AG04449 (cell line): ENCODE measurements at places on chromosomes 3 and 15.

DNA sequence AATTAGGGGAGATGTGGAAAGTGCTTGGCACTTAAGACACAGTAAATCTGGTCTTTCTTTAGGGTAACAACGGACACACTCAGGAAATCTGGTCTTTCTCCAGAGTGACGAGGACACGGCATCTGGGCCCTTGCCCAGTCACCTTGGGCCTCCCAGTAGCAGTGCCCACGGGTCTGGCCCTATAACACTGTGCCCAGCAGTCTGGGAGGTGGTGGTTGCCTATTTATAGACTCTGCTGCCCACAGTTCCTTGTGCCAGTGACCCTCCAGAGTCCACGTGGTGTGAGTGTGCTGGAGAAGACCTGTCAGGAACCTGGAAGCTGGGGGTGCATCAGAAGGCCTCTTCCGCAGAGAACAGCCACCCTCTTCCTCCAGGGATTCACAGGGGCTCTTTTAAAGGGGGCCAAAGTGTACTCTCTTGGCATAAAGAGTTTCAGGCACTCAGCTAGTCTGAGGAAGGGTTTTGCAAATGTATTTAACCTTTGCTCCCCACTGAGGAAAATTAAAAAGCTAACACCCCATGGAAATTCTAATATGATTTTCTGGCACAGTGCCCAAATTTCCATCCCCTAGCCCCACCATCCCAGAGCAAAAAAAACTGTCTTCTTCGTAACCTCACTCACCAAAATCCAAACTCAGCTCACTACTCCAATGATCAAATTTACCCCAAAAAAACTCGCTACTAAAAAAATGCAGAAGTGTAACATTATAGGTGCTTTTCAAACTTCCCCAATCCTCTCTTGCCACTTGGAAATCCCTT lies 15.4 kb downstream of the WNT5A start:
- no peak for DNase-seq

- no peak for DNase-seq
Measured at GRCh38 chr15:40927495-40927872, 1.7 kb upstream of the DLL4 start.

DNA sequence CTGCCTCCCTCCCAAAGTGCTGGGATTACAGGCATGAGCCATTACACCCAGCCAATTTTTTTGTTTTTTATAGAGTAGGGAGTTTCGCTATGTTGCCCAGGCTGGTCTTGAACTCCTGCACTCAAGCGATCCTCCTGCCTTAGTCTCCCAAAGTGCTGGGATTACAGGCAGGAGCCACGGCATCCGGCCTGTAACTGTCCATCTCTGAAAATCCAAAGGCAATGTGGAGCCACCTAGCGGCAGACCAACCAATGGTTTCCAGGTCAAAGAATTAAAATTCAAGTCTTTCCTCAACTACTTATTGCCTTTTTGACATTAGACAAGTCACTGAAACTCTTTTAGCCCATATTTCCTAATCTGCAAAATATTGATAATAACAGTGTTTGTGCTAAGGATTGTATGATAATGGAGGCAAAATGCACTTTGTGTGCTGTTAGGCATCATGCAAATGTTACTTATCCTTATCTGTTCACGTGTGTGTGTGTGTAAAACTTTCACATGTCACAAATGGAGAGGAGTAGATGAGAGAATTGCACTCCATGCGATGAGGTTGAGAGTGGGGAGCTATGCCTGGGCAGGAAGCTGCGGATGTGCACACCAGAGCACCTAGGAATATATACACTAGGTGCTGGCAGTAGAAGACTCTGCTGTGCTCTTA lies 48.7 kb downstream of the COL8A1 start:
- DNase-seq: no peak

GRCh38 chr15:27937851-27938250 lies 161.3 kb downstream of the OCA2 start:
- DNase-seq: no peak

GRCh38 chr15:49085696-49086459 lies 39.6 kb upstream of the SECISBP2L start:
- no peak for DNase-seq

- DNase-seq: no peak
Measured at GRCh38 chr3:133490468-133491351, 82.8 kb upstream of the CDV3 start.

DNA sequence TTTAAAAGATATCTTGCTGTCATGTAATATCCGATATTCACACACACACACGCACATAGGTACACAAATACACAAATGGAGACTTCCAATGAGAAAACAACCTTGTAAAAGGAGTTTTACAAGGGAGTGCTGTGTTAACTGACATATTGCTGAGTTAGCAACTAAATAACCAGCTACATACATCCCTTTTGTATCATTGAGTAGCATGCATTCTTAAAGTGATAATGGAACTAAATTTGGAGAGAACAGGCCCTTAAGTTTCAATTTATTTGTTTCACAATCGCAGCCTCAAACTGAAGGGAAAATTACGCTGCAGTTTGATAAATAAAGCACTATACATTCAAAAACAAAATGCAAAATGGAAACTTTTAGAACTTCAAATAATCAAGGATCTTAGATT lies 1046.0 kb upstream of the NR2F2 start:
- DNase-seq: no peak

GRCh38 chr3:182621435-182622240 lies 171.7 kb upstream of the ATP11B start:
- DNase-seq: no peak

- no peak for DNase-seq
Measured at GRCh38 chr3:148881286-148881685, 16.2 kb downstream of the CPA3 start.

GRCh38 chr3:172125963-172126457 lies 86.6 kb downstream of the FNDC3B start:
- no peak for DNase-seq

- DNase-seq: no peak
Measured at GRCh38 chr3:147369661-147370123, 36.7 kb downstream of the ZIC4 start.

- DNase-seq: no peak
Measured at GRCh38 chr3:130601442-130601971, 84.5 kb downstream of the COL6A6 start.

DNA sequence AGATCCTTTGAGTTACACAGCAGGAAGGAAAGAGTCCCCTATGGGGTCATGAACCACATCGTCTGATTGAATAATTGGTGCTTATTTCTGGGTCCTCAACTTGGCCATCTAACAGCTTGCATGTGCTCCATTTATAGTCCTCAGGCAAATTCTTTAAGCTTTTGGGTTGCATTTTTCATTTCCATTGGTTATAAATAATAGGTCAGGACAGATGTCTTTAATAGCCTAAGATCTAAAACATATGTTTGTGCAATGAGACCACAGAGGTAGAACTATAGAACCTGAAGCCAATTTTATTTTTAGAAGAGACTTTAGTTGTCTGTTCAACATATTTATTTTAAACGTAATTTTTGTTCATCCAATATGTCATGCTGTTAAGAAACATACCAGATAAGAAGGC lies 43.2 kb downstream of the CD200R1L start:
- no peak for DNase-seq

DNA sequence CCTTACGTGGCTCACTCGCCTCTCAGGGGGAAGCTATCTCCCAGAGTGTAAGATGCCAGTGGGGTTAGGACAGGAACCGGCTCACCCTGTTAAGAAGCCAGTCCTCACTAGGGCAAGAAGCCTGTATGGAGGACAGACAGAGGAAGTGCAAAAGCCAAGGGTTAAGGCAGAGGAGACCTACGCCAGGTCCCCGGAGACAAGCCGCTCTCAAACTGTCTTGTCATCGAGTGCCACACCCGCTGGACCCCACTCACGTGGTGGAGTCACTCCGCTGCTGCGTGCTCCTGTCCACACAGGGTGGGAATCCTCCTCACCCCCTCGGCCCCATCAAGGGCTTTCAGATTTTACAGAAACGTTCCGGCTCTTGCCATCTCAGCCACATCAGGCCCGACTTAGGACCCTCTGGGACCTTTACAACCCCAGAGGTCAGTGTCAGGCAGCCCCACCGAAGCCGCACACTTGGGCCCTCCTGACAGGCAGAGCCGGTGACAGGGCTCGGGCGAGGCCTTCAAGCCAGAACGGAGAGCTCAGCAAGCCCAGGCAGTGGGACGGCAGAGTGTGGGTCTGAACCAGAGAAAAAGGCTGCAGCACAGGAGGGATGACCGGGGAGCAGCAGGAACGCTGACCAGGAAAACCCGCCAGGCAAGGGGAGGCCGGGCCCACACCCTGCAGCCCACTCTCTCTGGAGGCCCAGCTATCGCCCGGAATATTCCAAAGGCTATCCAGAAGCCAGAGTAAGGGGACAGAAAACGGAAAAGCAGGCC lies 61.7 kb downstream of the XXYLT1 start:
- DNase-seq: no peak

- DNase-seq: no peak
Measured at GRCh38 chr3:120985242-120985641, 77.2 kb downstream of the STXBP5L start.

DNA sequence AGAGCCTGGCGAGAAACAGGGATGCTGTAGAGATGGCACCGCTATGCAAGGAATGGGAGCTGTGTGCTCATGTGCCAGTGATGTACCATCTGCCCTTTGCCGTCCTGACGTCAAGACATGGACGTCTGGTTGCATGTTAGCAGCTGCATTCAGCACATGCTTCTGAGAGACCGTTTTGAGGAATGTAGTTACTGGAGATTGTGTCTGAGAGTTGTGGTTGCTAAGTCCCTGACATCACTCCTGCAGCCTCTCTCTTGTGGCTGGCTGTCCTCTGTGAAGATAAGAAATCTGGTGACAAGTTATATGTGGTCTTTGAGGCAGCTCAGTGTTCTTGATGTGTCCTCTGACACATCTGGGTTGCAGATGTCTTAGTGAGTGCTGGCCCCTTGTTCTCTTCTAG lies 165.1 kb downstream of the APBA2 start:
- DNase-seq: peak; percentile 72

DNA sequence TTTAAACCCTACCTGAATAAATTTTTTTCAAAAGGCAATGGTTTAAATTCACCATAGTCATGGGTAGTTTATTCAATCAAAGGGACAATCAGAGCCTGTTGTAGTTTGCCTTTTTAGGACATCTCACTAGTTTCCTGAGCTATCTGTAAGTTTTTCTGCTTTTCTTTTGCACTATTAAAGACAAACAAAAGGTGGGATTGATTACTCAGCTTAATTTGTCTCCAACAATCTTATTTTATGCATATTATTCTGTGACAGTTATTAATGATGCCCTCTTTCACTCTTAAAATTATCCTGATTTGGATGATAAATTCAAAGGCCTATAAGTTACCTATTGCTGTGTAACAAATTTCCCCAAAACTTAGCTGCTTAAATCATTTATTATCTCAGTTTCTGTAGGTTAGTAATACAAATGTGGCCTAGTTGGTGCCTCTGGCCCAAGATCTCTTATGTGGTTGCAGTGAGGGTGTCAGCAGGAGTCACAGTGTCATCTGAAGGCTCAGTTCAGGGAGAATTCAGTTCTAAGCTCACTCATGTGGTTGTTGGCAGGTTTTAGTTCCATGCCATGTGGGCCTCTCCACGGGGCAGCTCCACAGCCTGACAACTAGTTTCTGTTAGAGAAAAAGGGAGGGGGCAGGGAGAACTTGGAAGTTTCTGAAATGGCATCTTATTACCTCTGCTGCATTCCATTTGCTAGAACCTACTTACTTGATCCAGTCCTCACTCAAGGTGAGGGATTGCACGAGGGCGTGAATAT lies 16.0 kb downstream of the ARMC8 start:
- DNase-seq: no peak

DNA sequence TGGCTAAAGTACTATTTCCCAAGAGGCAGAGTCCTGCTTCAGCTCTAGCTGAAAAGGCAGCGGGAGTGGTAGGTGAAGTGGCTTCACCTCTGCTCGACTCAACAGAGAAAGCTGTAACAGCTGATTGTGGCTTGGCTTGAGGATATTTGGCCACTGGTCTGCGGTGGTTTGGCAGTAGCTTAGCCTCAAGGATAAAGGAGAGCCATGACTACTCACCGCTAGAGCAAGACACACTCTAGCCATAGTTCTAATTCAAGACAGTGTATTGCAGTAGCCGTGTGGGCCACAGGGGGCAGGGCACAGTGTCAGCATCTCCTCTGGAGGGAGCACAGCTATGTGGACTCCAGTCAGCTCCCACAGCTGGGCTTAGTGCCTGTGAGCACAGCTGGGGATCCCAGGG lies 23.5 kb downstream of the TPRG1 start:
- no peak for DNase-seq

DNA sequence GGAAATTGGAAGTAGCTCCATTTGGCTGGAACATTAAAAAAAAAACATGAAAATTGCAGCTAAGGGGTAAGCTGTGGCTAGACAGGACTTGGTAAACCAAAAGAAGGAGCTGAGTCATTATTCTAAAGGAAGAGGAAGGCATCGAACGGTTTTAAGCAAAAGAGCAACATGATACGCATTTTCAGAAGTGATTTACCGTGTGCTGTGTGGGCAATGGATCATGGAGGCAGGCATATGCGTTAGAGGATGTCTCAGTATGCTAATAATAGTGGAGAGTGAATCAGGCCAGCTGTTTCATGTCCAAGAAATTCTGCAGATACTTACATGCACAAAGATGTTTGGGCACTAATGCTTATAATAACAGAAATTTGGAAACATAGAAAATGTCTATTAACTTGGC lies 409.1 kb upstream of the ATP11B start:
- DNase-seq: no peak

GRCh38 chr15:90644952-90645725 lies 72.0 kb upstream of the BLM start:
- DNase-seq: no peak

GRCh38 chr3:52174896-52175295 lies 20.7 kb upstream of the POC1A start:
- DNase-seq: no peak

GRCh38 chr3:98890181-98890835 lies 11.2 kb downstream of the DCBLD2 start:
- DNase-seq: no peak

DNA sequence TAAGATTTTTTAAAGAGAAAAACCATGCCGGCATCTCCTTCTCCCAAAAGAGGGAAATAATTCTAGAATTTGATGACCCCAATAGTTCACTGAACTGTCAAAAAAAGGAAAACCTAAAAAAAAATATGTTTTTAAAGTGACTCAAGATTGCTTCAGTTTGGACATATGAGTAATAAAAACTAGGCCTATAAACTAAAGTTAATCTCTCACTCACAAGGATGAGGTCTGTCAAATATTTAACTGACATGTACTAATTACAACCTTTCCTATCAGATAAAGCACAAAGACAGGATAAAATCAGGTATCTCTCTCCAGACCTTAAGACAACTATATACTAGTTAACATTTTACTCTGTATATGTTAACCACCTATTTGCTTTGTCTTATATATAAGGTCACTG lies 231.9 kb downstream of the NSUN3 start:
- no peak for DNase-seq

- no peak for DNase-seq
Measured at GRCh38 chr15:70278644-70279043, 180.9 kb upstream of the TLE3 start.

DNA sequence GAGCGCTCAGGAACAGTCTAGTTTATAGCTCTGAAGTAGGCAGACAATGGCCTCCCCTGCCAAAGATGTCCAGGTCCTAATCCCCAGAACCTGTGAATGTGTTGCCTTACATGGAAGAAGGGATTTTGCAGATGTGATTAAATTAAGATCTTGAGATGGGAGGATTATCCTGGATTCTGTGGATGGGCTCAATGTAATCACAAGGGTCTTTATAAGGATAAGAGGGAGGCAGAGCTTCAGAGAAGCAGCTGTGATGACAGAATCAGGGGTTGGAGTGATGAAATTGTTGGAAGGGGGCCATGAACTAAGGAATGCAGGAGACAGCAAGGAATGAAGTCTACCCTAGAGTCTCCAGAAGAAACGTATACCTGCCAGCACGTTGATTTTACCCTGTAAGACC lies 14.0 kb upstream of the GK5 start:
- DNase-seq: no peak

- no peak for DNase-seq
Measured at GRCh38 chr3:47323431-47324277, 40.9 kb downstream of the KLHL18 start.

- DNase-seq: no peak
Measured at GRCh38 chr3:52786330-52787215, 8.0 kb upstream of the ITIH3 start.
